CD8-positive, alpha-beta memory T cell (primary cell): ENCODE measurements at places on chromosomes 11 and 22. TPM values are rescaled to one million over a fixed set of nuclear protein-coding genes. Genes with fewer than 3 reads are reported as not detected.
A peak's percentile ranks its signal among the peaks of the same experiment; 100 is the strongest.

GRCh38 chr11:36155124-36155561 lies 134.1 kb downstream of the COMMD9 start:
- no peaks in the 10 kb centered on the region for H3K4me1 ChIP-seq
- H3K4me3 ChIP-seq: no peak overlapping the region
- H3K36me3 ChIP-seq: no peaks in the 10 kb centered on the region
- no peak overlapping the region for H3K27ac ChIP-seq
- DNase-seq: no peak

GRCh38 chr11:46477136-46477535 lies 85.6 kb upstream of the CHRM4 start:
- no peaks in the 10 kb centered on the region for H3K36me3 ChIP-seq
- H3K27me3 ChIP-seq: no peaks in the 10 kb centered on the region
- no peak overlapping the region for H3K4me3 ChIP-seq
- H3K4me1 ChIP-seq: no peaks in the 10 kb centered on the region
- H3K27ac ChIP-seq: no peak overlapping the region

ALDH3B1 gene
- 0.33 TPM for total RNA-seq

DNA sequence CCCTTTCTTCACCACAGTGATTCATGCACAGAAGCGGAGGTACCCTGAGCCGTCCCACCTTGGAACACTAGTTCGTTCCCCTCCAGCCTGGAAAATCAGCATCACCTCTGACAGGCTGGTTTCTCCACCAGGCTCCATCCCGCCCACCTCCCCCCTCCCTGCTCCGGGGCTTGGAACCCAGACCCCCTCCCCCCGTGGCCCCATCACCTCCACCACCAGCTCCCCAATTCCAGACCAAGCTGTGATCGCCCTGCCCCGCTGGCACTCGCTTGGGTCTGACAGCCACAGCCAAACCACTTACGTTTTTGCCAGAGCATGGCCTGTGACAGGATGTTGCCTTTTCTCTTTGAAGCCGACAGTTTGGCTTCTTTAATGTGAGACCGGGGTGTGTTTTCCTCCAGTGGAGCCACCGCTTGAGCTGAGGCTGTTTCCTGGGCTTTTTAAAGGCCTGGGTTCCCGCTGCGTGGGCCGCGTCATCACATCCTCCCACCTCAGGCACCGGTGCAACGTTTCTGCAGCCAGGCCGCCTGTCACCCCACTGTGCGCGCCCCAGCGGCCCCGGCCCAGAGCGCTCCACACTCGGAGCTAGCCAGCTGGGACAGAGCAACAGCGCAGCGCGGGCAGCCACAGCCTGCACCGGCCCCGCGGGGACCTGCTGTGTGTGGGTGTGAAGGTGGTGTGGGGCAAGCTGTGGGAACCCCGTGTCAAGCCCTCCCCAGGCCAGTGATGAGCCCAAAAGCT lies at the start of gene POU2AF1:
POU2AF1 (minus strand) TSS at position 415 of the 741 bp plus-strand sequence; CDS start at position 317, 98 bp downstream.
- H3K27ac ChIP-seq: no peak within 1 kb of the TSS
- H3K27me3 ChIP-seq: no peaks in the 10 kb centered on the region
- no peaks in the 10 kb centered on the region for H3K36me3 ChIP-seq
- H3K4me3 ChIP-seq: peak within 1 kb of the TSS; percentile 49
- DNase-seq: no peak

PHF21B gene
- total RNA-seq: not detected

NAV2 gene
- total RNA-seq: 1.2 TPM
